ENCODE measurements at places on chromosomes 3 and 15.

- no peak for DNase-seq
Measured at GRCh38 chr3:132652640-132653270, 6.9 kb downstream of the ACAD11 start.

- DNase-seq = no peak
Measured at GRCh38 chr3:71629711-71630110, 46.2 kb upstream of the FOXP1 start.

DNA sequence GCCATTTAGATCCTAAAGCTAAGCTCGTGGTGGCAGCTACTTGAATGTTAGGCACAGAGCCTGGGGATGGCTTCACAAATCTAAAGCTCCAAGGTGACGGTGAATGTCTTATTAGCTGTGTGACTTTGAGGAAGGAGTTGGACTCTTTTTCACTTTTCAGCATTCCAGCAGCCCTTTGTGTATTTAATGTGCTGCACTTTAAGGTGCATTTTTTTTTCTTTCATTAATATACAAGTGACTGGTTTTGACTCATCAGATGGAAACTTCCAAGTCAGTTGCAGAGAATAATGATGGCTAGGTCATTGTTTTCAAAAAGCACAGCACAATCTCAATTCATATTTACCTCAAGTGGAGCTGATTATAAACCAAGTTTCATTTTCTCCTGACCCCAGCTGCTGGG lies 55.8 kb downstream of the TMED3 start:
- DNase-seq = no peak

DNA sequence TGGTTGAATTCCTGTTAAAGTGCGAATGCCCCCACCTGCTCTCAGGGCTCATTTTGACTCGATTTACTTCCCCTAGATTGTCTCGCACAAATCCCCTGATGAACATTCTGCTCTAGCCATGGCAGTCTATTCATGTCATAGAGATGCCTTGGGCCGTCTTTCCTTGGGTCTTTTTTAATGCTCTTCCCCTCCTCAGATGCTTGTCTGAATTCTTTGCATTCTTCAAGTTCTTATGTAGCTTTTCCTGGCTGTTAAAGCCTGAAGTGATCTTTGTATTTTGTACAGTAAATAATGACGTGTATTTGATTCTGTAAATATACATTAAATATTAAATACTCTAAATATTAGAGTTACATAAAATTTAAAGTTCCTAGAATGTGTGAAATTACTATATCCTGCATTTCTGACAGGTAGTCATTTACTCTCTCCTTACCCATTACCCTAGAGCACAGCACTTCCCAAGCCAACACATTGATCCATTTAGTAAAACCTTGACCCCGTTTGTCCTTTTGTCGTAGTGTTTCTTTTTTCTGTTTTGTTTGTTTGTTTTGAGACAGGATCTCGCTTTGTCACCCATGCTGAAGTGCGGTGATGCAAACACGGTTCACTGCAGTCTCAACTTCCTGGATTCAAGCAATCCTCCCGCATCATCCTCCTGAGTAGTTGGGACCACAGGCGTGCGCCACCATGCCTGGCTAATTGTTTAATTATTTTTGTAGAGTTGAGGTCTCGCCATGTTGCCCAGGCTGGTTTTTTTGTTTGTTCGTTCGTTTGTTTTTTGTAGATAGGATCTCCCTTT lies 47.9 kb downstream of the YEATS2 start:
- DNase-seq = no peak

GRCh38 chr15:47742742-47743141 lies 25.4 kb downstream of the SEMA6D start:
- no peak for DNase-seq

All from caudate nucleus (tissue), 63 donors.